A549 (cell line): ENCODE measurements at places on chromosomes 4 and X.

GRCh38 chrX:74242484-74243138, 61.4 kb upstream of the ZCCHC13 start:
- DNase-seq: no peak

GRCh38 chr4:130703211-130703935, 1607.4 kb downstream of the C4orf33 start:
- no peak for DNase-seq

DNA sequence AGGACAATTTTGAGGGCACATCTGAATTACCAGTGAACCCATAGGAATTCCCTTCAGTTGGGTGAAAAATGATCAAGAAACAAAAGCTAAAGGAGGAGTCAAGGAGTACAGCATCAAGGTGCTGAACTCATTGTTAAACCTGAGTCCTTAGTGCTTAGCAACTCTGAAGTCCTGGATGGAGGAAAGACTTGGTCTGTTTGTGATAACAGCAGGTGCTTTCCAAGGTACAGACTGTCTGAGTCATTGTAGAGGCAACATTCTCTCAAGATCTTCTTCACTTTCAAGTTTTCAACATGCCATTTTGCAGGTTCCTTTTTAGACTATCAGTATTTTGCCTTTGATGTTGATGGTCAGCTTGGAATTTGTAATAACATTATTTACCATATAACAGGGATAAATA, 293.9 kb downstream of the AFF2 start:
- no peak for DNase-seq

DNA sequence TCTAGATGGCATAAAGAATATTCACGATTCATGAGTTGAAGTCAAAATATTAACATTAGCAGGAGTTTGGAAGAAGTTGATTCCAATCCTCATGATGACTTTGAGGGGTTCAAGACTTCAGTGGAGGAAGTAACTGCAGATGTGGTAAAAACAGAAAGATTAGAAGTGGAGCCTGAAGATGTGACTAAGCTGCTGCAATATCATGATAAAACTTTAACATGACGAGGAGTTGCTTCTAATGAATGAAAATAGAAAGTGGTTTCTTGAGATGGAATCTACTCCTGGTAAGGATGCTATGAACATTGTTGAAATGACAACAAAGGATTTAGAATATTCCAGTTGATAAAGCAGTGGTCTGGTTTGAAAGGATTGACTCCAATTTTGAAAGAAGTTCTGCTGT, 70.1 kb upstream of the TMLHE start:
- no peak for DNase-seq

DNA sequence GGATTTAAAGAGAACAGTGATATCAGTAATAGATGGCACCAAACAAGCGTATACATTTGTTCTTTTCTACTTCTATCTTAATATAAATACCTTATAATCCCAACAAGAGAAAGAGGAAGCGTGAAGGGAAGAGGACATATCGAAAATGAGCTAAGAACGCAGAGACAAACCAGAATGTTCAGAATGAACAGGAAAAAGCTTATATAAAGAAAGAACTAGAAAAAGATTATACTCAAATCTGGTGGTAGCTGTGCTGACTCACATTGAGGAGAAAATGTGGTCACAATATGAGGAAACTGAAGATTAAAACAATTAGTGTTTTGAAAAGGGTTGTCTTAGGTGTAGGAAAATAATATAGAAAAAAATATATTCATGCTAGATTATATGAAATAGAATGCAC, 2.0 kb upstream of the GPR34 start:
- DNase-seq: no peak

DNA sequence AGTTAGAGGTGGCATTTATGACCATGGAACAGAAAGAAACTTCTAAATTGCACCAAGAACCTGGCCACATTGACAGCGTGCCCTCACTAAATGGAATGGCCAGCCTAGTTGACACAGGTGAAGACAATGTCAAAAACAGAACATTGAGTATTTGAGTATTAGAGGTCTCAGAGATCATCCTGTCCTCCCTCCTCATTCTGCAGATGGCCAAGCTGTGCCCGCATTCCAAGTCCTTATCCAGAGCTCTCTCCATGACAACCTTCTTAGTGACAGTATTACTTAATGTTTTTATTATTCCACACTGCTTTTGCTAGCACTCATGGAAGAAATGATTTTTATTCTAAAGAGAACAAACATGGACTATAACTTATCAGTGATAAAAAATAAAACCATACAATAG, 9.9 kb upstream of the CCDC110 start:
- DNase-seq: no peak

GRCh38 chrX:129310000-129310399, 213.3 kb downstream of the SMARCA1 start:
- DNase-seq: no peak

GRCh38 chrX:45508454-45508853, 307.8 kb upstream of the DIPK2B start:
- DNase-seq: no peak

GRCh38 chr4:25592736-25593135, 62.9 kb upstream of the SLC34A2 start:
- no peak for DNase-seq

- no peak for DNase-seq
These were observed 71.3 kb upstream of the IQCM start for GRCh38 chr4:149886786-149887490.

DNA sequence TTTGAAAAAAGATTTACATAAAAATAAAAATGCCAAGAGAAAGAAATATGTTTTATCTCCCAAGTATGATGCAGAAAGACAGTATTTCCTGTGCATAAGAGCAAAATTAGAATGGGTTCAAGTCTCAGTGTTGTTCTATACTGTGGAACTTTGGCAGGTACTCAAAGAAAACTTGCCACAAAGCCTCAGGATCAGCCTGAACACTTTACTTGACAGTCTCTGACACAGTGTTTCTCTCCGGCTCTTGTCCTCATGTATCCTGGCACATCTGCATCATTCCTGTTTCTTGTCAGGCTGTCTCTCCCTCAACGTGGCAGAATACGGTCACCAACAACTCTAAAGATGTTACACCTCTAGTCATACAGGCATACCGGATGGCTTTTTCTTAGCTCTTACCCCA, 273.7 kb downstream of the ARHGAP24 start:
- no peak for DNase-seq

- no peak for DNase-seq
These were observed 119.9 kb downstream of the ANK2 start for GRCh38 chr4:113169368-113169767.

DNA sequence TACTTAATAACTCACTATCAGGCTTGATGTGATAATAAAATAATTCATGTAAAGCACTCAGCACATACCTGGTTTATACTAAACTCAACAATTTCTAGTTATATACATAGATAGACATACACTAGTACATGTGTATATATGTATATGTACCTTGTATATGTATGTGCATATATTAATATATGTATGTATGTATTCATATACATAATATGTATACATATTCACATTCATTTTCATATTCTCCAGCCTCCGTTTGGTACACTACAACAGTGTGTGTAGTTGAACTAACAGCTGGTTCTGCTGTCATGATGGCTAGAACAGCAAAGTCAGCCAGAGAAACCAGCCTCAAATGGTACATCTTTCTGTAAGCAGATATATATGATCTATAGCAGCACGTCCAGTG, 670.1 kb downstream of the RPA4 start:
- DNase-seq: no peak

- DNase-seq: no peak
These were observed 944.4 kb downstream of the PDHA2 start for GRCh38 chr4:96784336-96784735.

GRCh38 chr4:47519239-47519883, 34.3 kb downstream of the ATP10D start:
- no peak for DNase-seq

GRCh38 chrX:50375481-50376267, 95.0 kb downstream of the DGKK start:
- DNase-seq: no peak
